ENCODE measurements at places on chromosomes 2 and 18.

DNA sequence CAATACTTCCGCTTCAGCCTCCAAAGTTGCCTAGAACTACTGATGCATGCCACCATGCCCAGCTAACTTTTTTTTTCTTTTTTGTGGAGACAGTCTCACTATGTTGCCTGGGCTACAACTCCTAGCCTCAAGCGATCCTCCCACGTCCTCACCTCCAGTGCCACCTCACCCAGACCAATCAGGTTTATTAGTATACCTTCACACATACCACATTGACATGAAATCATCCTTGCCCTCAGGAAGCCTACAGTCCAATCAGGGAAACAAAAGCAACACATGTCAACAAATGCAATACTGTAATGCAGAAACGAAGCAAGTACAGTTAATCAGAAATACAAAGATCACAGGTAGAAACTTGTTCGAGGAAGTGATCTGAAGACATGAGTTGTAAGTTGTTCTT, 4.0 kb downstream of the TRIP12 start:
- no peak for DNase-seq

DNA sequence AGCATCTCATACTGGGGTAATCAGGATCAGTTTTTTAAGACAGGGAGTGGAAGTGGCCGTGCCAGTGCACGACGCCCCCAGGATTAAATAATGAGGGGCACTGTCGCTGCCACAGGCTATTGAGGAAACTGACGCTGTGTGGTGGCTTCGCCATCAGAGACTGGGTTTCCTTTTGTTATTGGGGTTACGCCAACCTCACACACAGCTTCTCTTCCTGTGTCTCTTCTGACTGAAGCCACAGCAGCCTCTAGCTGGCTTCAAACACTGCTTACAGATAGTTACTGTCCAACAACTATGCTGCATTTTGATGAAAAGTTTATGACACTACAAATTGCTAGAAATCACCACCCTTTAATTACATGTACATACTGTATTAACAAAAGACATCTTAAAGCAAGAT, 521.9 kb upstream of the SALL3 start:
- DNase-seq: no peak

DNA sequence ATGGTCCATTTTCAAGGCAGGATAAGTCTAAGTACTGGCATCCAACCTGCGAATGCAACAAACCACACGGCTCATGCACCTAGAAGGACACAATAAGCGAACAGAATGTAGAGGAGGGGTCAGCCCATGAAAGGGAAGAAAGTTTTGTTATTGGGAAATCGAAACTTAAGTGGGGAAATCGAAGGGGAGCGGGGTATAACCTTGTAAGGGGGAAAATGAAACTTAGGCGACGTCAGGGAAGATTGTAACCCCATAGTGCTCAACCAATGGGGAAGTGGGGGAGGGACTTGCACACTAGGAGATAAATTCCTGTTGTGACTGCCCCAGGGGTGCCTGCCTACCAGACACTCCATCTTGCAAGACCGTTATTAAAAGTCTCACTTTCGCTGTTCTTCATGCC, 15.6 kb upstream of the OTOF start:
- peak; percentile 45 for DNase-seq

- DNase-seq: no peak
Measured at GRCh38 chr18:42275949-42276730, 321.1 kb downstream of the PIK3C3 start.

- DNase-seq: no peak
Measured at GRCh38 chr2:147824620-147825019, 20.2 kb upstream of the ACVR2A start.

- DNase-seq: no peak
Measured at GRCh38 chr2:188969651-188970050, 4.5 kb upstream of the COL3A1 start.

GRCh38 chr18:79457239-79457638, 61.5 kb downstream of the NFATC1 start:
- DNase-seq: no peak

GRCh38 chr2:88227446-88227845, 57.3 kb downstream of the THNSL2 start:
- no peak for DNase-seq

GRCh38 chr2:23273786-23274185, 111.2 kb upstream of the KLHL29 start:
- no peak for DNase-seq

DNA sequence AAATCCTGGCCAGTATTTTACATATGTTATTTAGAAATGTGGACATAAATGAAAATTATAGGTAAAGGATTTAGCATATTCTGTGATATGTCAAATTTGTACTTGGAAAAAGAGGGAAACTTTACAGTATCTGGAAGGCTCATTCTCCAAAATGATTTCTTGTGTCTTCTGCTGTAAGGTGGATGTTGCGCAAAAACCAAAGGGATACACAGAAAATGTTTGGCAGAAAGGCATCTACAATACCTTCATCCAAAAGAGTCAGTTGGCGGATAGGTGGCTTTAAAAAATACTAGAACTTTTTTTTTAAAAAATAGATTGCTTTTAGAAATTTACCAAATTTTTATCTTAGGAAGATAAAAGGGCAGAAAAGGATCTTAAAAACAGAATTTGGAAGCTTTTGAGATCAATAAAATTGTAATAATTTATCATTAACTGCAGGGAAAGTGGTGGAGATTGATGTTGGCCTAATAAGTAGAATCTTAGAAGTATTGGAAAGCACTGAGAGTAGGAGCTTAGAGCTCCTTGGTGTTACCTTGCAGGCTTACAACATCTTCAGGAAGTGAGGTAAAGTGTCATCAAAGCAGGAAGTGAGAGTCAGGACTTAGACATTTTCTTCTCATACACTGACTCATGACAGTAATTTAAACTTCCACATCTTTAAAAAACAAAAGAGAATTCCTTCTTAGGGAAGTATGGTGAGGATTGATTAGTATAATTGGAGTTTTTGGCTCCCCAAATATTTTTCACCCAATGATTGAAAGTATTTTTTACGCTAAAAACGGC, 2.1 kb downstream of the NABP1 start:
- DNase-seq: peak; percentile 71

GRCh38 chr2:234075947-234076346, 25.4 kb downstream of the SPP2 start:
- no peak for DNase-seq

Data from NB4 (cell line).